ENCODE measurements at places on chromosomes 4 and X.

- DNase-seq = no peak
Observed at GRCh38 chr4:136768925-136769275, 763.4 kb downstream of the PCDH18 start.

DNA sequence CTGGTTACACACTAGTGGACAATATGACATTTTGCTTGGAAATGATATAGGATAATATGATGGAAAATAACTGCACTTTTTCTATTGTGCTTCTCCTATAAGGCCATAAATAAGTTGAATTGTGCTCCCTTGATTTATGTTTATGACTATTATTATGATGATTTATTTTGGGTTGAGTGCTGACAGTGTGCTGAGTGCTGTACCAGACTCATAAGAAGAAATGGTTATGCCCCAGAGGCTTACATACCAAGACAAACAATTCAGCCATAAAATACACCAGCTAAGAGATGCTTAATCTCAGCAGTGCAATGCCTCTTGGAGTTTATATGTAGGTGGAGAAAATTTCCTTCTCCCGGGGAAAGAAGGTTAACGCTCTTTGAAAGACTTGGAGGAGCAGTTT is 199.8 kb upstream of the NOCT start:
- no peak for DNase-seq

- DNase-seq = no peak
Observed at GRCh38 chrX:111568354-111568753, 56.9 kb downstream of the SERTM2 start.

DNA sequence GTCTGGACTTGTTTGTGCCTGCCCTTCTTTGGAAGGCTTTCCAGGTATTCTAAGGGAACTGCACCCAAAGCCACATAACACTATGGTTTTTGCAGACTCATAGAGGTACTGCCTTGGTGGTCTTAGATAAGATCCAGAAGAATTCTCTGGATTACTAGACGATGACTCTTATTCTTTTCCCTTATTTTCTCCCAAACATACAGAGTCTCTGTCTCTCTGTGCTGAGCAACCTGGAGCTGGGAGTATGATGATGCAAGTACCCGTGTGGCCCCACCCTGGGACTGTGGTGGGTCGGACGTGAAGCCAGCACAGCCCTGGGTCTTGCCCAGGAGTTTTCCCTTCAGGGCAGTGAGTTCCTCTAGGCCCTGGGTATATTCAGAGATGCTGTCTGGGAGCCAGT is 1342.4 kb upstream of the TENM3 start:
- DNase-seq = no peak

DNA sequence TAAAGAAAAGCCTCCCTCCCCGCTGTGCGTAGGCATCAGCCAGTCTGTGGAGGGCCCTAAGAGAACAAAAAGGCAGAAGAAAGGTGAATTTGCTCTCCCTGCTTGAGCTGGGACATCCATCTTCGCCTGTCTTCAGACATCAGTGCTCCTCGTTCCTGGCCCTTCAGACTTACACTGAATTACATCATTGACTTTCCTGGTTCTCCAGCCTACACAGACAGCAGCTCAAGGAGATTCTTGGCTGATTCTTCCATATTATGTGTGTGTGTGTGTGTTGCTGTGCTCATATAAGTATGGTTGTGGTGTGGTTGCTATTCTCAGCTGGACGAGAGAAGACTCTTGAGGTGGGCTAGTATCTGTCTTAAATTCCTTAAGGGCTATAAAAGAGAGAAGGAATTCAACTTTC is 35.5 kb upstream of the CD99L2 start:
- no peak for DNase-seq

GRCh38 chrX:118718737-118719136 is 8.7 kb upstream of the IL13RA1 start:
- DNase-seq = no peak

- no peak for DNase-seq
Observed at GRCh38 chrX:43328358-43328946, 327.6 kb upstream of the MAOA start.

DNA sequence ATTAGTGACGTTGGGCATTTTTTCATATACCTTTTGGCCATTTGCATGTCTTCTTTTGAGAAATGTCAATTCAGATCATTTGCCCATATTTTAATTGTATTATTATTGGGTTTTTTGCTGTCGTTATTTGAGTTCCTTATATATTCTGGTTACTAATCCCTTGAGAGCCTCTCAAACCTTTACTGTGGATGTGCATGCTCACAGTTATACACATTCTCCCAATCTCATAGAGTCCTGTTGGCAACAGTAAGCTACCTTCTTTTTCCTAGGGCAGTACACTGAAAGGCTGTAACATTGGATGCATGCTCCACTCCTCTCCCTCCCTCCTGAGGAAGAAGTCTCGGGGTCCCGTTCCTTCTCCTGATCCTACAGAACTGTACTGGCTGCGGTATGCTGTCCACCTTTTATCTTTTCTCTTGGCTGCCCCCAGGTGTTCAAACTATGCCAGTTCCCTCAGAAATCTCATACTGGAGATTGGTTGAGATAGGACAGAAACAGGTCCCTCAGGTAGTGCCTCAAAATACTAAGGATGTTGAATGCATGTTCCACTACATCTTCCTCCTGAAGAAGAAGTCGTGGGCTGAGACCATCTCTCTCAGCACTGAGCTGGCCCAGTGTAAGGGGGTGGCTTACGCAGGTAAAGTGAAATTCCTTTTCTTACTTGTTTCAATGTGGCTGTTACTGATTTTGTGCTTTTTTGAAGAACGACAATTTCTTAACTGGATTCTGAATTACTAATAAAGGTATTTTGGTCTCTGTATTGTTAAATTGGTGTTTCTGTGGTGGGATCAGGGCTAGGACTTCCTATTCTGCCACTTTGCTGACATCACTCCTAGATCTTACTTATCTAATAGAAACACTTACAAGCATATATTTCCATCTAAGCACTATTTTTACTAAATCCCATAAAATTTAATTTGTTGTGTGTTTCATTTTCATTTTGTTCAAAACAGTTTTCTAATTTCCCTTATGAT is 145.4 kb upstream of the HUWE1 start:
- no peak for DNase-seq

- DNase-seq = no peak
Observed at GRCh38 chr4:81399306-81400086, 72.2 kb downstream of the RASGEF1B start.

DNA sequence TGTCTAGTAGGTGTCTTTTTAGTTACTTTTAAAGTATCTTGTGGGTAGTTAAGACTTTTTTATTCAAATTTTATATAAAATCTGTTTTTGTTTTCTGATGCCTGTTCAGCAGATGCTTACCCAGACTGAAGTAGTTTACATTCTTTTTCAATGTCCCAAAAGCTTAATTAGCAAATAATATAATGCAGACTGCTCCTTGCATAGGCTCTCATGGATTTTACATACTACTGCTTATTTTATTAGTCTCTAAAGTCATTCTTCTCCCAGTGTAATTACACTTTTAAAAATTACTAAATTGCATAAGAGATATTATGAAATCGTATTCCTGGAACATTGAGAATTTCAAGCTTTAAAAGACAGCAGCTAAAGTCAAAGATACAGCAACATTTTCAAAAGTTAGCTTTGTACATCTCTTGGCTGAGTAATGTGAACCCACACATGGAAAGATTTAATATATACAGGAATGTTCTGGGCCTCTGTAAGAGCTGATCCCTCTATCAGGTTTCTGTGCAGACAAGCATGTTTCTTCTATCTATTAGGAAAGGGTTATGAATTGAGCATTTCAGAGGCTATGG is 148.4 kb upstream of the SPRY1 start:
- DNase-seq = no peak

- DNase-seq = no peak
Observed at GRCh38 chr4:44632733-44633132, 18.7 kb downstream of the YIPF7 start.

- DNase-seq = peak; percentile 33
Observed at GRCh38 chr4:37953620-37954293, 6.4 kb upstream of the PTTG2 start.

GRCh38 chrX:71953946-71954345 is 43.3 kb downstream of the NHSL2 start:
- no peak for DNase-seq

GRCh38 chr4:4415107-4415805 is 28.4 kb downstream of the NSG1 start:
- DNase-seq = no peak

GRCh38 chr4:74366367-74366911 is 1.5 kb downstream of the EREG start:
- DNase-seq = no peak

GRCh38 chr4:159390648-159391047 is 287.8 kb downstream of the RAPGEF2 start:
- DNase-seq = peak; percentile 65

- no peak for DNase-seq
Observed at GRCh38 chr4:8526363-8526855, 53.8 kb upstream of the GPR78 start.

- DNase-seq = no peak
Observed at GRCh38 chr4:108036213-108036612, 46.5 kb downstream of the HADH start.

GRCh38 chr4:73197220-73197619 is 61.4 kb downstream of the ANKRD17 start:
- no peak for DNase-seq

- no peak for DNase-seq
Observed at GRCh38 chrX:38669428-38669827, 108.1 kb downstream of the TSPAN7 start.
